ENCODE measurements at places on chromosomes 12 and 14. TPM values are rescaled to one million over a fixed set of nuclear protein-coding genes. Genes with fewer than 3 reads are reported as not detected.

DNA sequence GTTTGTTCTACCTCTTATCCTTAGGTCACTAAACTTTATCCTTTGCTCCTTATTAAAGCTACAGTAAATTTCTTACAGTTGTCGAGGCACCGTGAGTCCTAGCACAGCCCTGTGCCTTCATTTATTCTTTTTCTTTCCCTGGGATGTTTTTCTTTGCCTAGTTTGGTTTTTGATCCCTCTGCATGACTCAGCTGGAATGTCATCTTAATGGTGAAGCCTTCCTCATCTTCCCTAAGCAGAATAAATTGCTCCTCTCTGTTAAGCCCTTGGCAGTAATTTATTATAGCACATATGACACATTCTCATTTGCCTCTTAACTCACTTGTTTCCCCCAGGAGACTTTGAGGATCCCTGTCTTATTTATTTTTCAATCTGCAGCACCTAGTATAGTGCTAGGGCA, 16.6 kb downstream of the ACTR10 start:
- no peak for DNase-seq

DNA sequence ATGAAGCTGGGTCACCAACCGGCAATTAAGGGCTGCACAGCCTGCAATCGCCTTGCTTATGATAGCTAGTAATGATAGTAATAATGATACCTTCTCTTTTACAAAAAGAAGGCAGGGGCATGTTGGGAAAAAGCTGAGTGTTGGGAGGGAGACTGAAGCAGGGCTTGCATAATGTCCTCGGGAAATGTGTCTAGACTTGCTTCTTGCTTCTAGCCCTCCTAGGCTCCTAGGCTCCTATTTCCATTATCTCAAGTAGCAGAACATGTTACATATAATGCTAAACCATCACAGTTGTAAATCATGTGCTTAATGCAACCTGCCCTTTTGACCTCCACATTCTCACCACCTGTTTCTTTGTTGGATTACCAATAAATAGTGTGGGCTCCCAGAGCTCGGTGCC, 18.7 kb downstream of the RERGL start:
- no peak for DNase-seq

DNA sequence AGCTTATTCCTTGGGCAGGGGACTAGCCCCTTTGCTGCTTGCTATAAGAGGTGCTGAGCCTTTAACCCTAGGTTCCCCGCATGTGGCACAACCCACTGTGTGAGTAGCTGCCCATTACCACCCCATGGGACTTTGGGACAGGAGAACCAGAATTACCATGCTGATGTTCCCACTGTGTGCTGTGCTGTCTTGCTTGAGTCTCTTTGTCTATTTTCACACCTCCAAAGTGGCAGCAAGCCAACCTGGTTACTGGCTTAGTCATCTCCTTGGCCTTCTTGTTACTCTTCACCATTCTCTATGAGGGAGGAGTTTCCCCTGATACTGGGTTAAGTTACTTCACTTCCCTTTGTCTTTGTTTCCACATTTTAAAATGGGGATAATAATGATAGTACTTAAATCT, 73.4 kb upstream of the ETV6 start:
- DNase-seq, result no peak

GRCh38 chr12:124821252-124822200, 42.1 kb downstream of the SCARB1 start:
- no peak for DNase-seq

- DNase-seq, result no peak
Observed at GRCh38 chr12:91256411-91256810, 73.8 kb upstream of the DCN start.

DNA sequence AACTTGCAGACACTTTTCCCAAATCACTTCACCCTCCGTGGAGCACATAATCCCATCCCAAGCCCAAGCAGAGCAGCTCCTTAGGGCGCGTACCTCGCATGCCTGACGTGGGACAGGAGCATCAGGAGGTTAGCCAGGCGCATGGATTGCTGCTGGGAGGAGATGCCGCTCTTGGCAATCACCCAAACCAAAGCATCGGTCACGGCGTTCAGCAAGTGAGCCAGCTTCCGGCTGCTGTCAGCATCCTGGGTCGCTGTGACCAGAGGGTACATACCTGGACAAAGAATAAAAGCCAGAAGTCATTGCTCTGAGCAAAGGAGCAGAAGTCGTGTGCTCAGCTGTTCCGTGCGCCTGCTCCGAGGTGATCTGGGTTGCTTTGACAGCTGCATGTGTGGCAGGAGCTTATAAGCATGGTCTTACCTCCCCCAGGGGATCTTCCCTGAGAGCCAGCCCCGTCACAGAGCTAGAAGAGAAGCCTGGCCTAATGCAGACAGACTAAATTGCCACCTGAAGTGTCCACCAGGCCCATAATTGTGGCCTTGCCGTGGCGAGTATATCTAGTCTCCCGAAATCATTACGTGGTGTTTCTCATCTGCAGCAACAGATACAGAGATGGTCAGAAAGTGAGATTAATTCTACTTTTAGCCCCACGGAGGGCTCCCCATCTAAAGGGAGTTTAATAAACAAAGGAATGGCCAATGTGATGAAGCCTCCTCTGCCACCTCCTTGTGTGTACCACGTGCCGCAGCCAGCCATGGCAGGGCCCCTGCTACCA, 59.1 kb downstream of the ESR2 start:
- DNase-seq, result no peak

DNA sequence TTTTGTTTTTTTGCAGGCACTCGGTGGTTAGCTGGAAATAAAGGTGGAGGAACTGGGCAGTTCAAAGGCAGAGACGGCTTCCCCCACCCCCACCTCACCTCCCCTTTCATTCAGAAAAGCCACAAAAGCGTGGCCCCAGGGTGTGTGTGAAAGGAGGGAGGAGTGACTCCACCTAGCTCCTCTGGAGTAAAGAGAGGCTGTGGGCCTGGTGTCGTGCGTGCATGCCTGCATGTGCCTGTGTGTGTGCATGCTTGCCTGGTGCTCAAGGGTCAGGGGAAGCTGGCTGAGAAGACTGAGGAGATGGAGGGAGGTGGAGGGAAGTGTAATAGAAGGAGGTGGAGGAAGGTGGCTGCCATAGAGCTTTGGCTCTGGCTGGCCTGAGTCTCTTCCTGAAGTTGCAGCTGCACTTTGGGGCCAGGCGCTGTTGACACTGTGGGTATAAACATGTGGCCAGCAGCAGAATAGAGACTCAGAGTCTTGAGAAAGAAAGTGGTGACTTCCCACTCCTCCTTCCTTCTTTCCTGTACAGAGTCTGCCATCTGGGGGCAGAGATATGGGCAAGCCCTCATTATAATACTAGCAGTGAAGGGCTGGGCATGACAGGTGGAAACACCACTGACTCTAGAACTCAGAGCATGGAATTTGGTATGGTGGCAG, 36.9 kb upstream of the SINHCAF start:
- DNase-seq, result peak; percentile 70

- DNase-seq, result peak; percentile 27
Observed at GRCh38 chr14:91115986-91116770, 2.3 kb downstream of the DGLUCY start.

DNA sequence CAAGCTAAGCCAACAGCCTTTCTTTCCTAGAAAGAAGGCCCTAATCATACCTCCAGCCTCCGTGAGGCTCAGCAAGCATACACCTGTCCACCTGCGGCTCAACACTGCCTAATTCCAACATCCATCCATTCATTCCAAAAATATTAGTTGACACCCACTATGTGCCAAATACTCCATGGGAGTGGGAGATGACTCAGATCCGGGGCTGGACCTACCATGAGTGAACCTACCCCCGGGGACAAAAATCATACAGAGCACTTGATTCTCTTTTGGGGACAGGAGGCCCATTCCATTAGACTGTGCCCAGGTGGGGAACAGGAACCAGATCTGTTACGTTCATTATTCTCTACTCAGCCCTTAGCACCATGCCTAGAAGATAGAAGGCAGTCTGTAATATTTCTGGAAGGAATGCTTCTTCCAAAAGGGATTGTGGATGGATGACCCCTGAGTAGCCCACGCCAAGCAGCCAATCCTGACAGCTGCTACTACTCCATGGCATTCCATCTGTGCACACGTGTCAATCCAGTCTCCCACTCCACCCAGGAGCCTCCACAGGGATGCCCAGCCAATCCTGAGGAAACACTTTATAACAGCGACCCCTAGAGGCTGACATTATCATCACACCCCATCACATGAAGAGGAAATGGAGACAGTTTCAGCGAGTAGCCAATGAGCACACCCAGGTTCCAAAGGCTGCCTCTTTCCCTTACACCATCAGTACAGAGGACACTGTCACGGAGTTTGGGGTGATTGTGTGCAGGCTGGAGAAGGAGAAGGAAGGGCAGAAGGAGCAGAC, 170.7 kb downstream of the ESRRB start:
- DNase-seq, result peak; percentile 24

DNA sequence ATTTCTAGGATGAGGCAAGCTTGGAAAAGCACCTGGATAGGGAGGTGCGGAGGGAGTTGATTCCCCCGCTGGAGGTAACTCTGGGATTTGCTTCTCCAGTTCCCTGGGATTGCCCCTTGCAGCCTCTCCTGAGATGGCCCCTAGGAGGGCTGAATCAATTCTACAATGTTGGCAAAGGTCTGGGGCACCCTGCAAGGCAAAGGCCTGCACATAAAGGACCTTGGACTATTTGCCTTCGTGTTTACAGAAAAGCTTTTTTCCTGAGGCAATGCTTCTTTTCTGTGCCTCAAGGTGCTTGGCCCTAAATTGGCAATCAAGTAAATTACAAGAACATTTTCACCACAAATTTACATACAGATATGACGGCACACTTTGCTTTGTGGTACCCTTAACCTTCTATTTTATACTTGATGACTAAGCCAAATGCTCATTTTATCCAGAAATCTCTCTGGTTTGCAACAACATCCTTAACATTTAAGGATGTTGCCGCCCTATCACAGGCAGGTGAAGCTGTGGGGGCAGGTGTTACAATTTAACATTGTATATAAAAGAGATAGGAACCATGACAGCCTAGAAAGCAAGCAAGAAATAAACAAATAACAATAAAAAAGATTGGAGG, 40.3 kb downstream of the TIMELESS start:
- DNase-seq, result no peak

- no peak for DNase-seq
Observed at GRCh38 chr12:109448707-109449390, 28.3 kb downstream of the KCTD10 start.

GRCh38 chr14:105026033-105026785, 5.3 kb upstream of the CDCA4 start:
- DNase-seq, result no peak

DNA sequence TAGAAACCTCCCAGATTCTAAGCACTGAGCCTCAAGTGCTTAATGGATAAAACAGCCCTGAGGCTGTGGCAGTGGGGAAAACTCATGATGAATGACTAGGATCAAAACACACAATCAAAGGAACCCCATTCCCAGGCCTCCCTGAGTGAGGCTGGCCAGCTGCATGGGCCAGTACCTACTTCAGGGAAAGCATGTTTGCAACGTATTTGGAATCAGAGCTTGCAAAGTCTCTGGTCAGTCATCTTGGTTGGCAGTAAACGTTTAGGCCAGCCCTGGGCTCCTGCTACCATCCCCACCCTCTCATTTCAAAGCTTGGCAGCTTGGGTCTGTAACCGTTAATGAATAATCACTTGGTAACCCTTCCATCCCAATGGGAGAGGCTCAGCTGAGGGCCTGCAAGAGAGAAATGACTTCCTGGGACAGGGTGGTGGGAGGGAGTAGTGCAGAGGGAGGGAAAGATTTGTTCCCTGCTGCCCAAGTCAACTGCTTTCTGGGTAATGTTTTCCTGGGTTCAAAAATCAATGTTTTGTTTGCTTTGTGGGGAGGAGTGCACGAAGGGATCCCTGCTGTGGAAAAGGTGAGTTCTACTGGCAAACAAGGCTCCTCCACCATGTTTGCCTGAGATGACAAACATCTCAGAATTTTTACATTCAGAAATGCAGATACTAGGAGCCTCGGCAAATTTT, 2.0 kb upstream of the RNASE8 start:
- no peak for DNase-seq

- no peak for DNase-seq
Observed at GRCh38 chr12:46891306-46891705, 65.5 kb upstream of the SLC38A4 start.

GRCh38 chr12:132021965-132022364, 72.2 kb downstream of the EP400 start:
- no peak for DNase-seq

GRCh38 chr12:48996794-48997718, 2.1 kb downstream of the DDN start:
- peak; percentile 74 for DNase-seq

- DNase-seq, result no peak
Observed at GRCh38 chr12:93387780-93388179, 10.1 kb downstream of the NUDT4 start.

- DNase-seq, result no peak
Observed at GRCh38 chr14:29222671-29223268, 456.2 kb downstream of the FOXG1 start.

DNA sequence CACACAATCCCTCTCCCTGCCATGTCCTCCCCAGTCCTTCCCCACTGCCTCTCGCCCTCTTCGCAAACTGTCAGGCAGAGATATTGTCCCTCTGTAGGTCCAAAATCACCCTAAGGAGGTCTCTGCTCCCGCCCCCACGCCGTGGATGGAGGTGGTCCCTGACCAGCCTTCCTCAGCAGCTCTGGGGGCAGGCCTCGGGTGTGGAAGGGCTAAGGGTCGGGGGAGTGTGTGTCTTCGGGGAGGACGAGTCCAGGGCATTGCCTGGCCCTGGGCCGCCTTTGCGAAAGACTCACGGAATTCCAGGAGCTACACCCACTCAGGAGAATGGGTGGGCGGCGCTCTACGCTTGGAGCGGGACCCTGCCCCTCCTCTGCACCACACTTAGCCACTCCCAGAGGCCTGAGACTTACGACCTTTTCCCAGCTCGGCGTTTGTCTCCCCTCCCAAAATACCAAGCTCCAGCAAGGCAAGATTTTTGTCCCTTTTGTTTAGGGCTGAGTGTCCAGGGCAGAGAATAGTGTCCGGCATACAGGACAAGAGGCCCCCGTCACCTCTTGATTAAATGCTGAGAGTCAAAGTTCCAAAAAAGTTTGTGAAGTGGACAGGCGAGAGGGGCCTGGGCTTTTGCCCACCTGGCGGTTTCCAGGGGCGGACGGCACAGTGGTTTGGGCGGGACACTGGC, 881 bp downstream of the PYGL start:
- DNase-seq, result no peak

GRCh38 chr12:118463677-118464076, 87.3 kb downstream of the SUDS3 start:
- no peak for DNase-seq

GRCh38 chr12:55694651-55695050, 13.1 kb downstream of the ITGA7 start:
- no peak for DNase-seq

GRCh38 chr12:130713581-130713991, 2.5 kb downstream of the RIMBP2 start:
- DNase-seq, result no peak

- no peak for DNase-seq
Observed at GRCh38 chr12:45289245-45290215, 73.6 kb downstream of the ANO6 start.

PRB2 gene
- not detected for total RNA-seq

GDF3 gene
- not detected for total RNA-seq

MGP gene
- 0.21 TPM for total RNA-seq

CLEC4A gene
- total RNA-seq, result not detected

ITGB7 gene
- total RNA-seq, result 503 TPM

C1S gene
- total RNA-seq, result 0.90 TPM

DPF3 gene
- 10.7 TPM for total RNA-seq

RIMBP2 gene
- not detected for total RNA-seq

CCDC85C gene
- 7.5 TPM for total RNA-seq

ASCL4 gene
- not detected for total RNA-seq

CLEC6A gene
- not detected for total RNA-seq

LRRC10 gene
- not detected for total RNA-seq

ATN1 gene
- 24.5 TPM for total RNA-seq

Data from activated CD8-positive, alpha-beta T cell treated with anti-CD3 and anti-CD28 coated beads, Interleukin-2, amount 10 ng/mL, durations not matched to agents 7 days and 5 days (primary cell).